A549 treated with ZK216348 at 1 μM for 4 hours (cell line): ENCODE measurements at places on chromosomes 12 and 14. TPM values are rescaled to one million over a fixed set of nuclear protein-coding genes. Genes with fewer than 3 reads are reported as not detected.

TCL1A gene
- not detected in 5 replicates for total RNA-seq

GPR135 gene
- 0.70 to 1.0 TPM (median 1.0 TPM) in 5 replicates for total RNA-seq

CLEC4C gene
- total RNA-seq, result not detected in 5 replicates

IRAK4 gene
- total RNA-seq, result 2.7 to 5.6 TPM (median 4.6 TPM) in 5 replicates

ZC2HC1C gene
- total RNA-seq, result 3.9 to 5.3 TPM (median 4.1 TPM) in 5 replicates

BAG5 gene
- total RNA-seq, result 19.8 to 26.3 TPM (median 25.6 TPM) in 5 replicates

TTC9 gene
- total RNA-seq, result 2.3 to 3.0 TPM (median 2.8 TPM) in 5 replicates

KCNC2 gene
- total RNA-seq, result not detected in 5 replicates
